ENCODE measurements at places on chromosomes 11 and 22.

DNA sequence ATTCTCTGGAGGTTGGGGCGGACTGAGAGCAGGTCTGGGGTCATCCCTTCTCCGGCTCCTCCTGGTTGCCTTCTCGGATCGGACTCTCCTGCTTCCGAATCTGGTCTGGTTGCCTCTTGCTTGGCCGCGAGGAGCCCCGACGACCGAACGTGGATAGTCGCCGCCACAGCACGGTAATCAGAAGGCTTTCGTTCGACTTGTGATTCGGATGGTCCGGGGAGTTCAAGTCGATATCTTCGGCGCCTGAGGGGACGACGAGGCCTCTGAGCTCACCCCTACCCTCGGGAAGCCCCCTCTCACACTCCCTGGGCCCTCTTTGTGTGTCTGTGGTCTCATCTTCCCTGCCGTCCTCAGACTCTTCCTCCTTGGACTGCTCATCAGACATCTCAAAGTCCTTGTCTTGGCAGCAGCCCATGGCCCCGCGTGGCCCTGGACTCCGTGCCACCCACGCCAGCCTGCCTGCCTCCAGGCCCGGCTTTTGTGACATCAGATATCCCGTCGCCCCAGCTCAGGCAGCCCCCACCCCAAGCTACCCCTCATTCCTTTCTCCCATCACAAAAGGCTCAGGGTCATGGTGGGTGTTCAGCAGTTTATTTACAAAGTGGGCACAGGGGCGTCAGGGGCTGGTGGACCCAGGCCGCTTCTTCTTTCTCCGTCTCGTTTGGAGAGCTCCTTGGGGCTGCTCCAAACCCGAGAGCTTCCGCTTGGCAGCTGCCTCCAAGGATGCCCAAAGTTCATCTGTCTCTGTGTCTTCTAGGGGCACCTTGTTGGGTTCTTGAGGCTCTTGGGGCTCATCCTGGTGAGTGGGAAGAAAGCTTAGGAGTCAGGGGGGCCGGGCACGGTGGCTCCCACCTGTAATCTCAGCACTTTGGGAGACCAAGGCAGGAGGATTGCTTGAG is at the start of gene TEX54:
TEX54 (minus strand) TSS at position 506 of the 899 bp plus-strand sequence.
- no peak for DNase-seq

DNA sequence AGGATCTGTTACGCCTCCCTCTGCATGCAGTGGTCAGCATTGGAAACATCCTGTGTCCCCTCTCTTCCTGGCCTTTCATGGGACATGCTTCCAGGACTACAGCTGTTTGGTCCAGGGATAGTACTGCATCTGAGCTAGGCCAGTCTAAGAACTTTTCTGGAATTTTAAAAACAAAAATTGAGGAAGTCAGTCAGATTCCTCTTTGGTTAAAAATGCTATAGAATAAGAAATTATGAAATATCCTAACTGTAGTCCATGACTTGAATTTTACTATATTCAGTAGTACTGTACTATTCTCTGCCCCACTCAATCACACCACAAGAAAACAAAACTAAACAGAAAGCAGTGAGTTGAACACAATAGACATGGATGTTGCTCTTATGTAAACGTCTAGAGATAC is 201.0 kb upstream of the CADM1 start:
- DNase-seq, result no peak

- DNase-seq, result no peak
These were observed 7.3 kb upstream of the FAR1 start for GRCh38 chr11:13661074-13661623.

- DNase-seq, result peak; percentile 23
These were observed 351.3 kb downstream of the JRKL start for GRCh38 chr11:96741068-96741467.

DNA sequence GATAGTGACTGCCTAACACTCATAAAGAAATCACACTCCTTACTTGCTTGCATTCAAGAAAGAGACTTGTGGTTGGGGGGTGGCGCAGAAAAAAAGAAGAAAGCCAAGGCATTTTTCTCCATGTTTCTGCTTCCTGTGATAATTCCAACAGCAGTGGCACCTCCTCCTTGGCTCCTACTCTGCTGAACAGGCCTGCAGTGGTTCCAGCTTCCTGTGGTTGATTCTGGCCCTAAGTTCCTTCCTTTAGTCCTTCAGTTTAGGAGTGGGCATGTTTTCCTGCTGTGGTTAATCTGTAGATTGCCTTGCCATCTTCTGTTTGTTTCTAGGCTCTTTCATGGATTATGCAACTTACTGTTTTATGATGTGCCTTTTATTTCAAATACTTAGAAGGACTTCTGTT is 940.4 kb downstream of the DLG2 start:
- no peak for DNase-seq

GRCh38 chr11:130064596-130064995 is 5.1 kb upstream of the APLP2 start:
- DNase-seq, result no peak

- no peak for DNase-seq
These were observed 72.9 kb upstream of the GNAZ start for GRCh38 chr22:22997262-22997898.

- no peak for DNase-seq
These were observed 66.8 kb downstream of the TCF20 start for GRCh38 chr22:42203609-42204008.

DNA sequence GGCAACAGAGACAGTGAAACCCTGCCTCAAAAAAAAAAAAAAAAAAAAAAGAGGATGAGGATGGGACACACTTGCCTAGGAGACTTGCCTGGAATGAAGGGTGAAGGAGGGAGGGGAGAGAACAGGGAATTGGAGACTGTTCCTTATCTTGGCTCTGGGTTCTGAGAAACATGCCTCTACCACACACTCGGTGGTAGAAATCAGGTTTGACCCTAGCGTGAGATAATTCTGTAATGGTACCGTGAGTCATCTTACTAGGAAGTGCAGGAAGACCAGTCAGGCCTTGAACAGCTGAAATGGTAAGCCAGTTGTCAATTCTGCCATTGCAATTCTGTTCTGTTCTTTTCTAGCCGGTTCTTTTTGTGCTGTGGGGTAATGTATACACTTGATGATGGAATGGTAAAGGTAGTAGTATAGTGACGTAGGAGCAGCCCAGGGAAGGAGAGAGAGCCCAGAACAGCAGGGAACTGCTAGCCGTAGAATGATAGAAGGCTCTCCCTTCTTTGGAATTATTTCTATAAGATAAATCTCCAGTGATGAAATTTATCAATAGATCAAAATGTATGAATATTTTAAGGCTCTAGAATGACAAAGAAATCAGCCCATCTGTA is 3.9 kb upstream of the AMBRA1 start:
- DNase-seq, result no peak

GRCh38 chr11:133326332-133326731 is 206.0 kb downstream of the OPCML start:
- no peak for DNase-seq

Measured in fibroblast of skin of abdomen (primary cell).